Cortex of kidney (tissue), 1 donor: ENCODE measurements at places on chromosomes 2 and 18.

GRCh38 chr2:215882689-215883088 lies 130.7 kb downstream of the MREG start:
- no peak for DNase-seq

GRCh38 chr18:46097801-46098615 lies at the start of gene ATP5F1A:
Gene ATP5F1A, minus strand, starts transcription at chr18:46098296. Its CDS starts 65 bp downstream, at chr18:46098231.
- no peak for DNase-seq

GRCh38 chr2:230866756-230867523 lies 2.2 kb downstream of the ITM2C start:
- DNase-seq, result no peak

DNA sequence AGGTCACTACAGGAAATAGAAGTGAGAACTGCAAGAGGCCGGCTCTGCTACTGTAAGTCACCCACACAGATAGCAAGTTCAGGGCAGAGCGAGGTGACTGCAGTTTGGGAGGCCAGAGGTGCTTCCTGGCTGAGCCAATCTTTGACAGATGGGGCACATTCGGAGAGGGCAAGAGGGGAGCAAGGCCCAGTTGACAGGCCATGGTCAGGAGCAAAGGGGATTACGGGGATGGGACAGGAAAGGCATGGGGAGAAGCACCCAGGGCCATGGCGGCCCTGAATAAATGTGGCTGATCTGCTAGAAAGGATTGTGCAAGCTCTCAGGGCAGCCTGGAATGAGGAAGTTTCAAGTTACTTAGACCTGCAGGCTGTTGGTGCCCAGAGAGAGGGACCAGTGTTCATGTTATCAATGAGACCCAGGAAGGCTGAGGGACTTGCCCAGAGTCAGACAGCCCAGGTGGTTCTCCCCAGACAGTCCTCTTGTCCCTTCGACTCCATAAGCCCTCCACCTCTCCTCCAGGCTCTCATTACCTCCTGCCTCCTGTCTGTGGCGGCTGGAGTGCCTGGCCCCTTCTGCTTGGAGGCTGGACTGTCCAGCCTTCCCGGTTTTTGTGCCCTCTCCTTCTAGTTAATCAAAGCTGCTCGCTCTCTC lies 123.3 kb downstream of the CTIF start:
- DNase-seq, result no peak

DNA sequence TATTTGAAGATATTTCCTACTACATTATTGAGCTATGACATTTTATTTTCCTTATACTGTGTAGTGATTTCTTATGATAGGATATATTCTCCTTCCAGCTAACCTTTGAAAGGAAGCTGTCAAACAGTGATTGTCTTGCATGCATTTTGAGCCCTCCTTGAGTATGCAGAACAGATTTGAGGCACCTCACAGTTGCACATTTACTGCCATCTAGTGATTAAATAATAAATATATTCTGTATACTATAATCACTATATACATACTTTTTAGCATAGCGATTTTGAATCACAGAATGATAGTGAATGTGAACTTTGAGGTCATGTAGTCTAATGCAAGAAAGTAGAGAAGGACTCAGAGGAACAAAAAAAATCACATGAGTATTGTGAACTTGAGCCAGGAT lies 268.4 kb upstream of the CDH19 start:
- no peak for DNase-seq
